ENCODE measurements at places on chromosomes 7 and 10.

DNA sequence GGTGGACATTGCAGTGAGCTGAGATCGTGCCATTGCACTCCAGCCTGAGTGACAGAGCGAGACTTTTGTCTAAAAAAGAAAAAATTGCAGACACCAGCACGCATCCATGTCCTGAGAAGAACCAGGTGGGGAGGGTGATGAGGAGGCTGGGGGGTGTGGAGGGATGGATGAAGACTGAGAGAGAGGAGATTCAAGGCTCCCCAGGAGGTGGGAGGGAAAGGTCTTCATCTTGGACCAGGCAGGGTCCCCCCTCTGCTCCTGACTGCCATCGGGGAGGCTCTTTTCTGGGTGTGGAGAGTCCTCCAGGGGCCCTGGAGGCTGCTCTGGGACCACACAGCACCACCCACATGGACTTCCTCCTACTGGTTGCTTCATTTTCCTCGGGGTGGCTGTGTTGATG is 1.5 kb downstream of the SCART1 start:
- DNase-seq = no peak

DNA sequence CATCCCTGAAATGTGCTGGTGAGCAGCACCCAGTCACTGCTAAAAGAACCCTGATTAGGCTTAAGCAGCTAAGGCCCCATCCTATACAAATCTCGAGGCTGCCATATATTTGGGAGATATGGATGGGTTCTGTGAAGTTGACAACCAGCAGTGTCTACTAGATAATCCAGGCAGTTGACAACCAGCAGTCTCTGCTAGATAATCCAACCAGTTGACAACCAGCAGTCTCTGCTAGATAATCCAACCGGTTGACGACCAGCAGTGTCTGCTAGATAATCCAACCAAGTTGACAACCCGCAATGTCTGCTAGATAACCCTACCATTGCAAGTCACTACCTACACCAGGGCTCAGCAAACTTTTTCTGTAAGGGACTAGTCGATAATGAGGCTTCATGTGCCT is 58.3 kb upstream of the KDM7A start:
- DNase-seq = no peak

- no peak for DNase-seq
These were observed 8.4 kb upstream of the TRDMT1 start for GRCh38 chr10:17209881-17210280.

GRCh38 chr7:52502281-52502680 is 533.2 kb upstream of the POM121L12 start:
- no peak for DNase-seq

DNA sequence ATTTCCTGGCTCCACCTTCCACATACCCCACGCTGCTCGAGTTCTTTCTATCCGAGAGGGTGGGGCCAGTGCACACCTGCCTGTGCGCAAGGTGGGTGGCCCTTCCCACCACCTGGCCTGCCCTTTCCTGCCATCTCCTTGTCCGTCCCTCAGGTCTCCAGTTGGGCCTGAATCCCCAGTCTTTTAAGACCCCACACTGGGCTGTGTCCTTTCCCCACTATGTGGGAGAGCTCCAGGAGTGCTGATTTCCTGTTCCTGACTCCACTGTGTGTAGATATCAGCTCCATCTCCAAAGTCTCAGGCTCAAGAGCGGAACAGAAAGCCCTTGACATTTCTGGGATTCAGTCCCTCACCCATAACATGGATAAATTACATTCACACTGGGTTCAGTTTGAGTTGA is 20.1 kb downstream of the LHPP start:
- DNase-seq = no peak

- no peak for DNase-seq
These were observed 6.8 kb downstream of the CYP26A1 start for GRCh38 chr10:93080350-93081046.

GRCh38 chr7:46432708-46433107 is 511.6 kb upstream of the IGFBP3 start:
- no peak for DNase-seq

DNA sequence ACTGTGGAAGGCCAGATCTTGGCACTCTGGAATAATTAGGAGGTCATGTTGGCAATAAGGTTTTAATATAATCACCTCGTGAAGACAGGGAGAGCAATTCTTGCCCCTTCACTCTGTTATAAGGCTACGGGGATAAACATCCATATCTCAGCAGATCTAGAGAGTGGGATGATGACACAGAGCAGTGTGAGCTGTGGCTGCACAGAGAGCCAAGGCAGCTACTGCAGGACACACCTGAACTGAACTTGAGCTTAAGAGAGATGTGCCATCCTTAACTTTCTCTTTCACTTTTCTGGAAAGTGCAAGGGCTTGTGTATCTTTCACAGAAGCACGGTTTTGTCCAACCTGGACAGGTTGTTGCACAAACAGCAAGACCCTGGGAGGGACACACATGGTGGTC is 174.7 kb downstream of the GATA3 start:
- no peak for DNase-seq

DNA sequence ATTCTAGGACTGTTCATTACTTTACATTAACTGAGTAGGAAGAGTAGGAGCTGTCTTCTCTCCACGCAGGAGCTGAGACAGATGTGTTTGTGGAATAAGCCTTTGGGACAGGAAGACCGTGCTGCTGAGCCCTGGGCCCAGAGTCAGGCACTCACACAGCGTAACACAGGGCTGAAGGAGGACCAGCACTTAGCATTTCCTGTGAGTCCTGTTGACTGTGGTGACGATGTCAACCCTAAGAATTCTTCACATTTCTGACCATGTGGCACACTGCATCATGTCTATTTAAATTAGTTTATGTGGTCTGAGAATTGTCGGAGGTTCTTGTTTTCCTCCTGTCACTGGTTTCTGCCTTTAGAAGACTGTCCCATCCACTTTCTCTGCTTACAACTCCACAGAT is 117.2 kb downstream of the PIP4K2A start:
- DNase-seq = no peak

DNA sequence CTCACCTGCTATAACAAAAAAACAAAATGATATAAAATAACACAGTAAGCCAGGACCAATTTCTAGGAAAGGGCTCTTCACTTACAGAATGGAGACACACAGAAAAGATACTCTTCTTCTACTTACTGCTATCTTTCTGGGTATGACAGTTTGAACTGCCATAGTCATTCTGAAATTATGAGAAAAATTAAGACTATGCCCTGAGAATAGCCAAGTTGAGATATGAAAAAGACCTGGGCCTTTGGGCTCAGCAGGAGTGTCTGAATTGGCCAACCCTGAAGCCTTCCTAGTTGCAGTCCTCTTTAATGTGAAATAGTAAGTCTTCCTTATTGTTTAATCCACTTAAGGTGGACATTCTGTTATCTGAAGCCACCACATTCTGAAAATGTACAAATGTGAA is 519.5 kb downstream of the GRID1 start:
- no peak for DNase-seq

GRCh38 chr7:94190599-94191061 is 186.5 kb upstream of the BET1 start:
- no peak for DNase-seq

DNA sequence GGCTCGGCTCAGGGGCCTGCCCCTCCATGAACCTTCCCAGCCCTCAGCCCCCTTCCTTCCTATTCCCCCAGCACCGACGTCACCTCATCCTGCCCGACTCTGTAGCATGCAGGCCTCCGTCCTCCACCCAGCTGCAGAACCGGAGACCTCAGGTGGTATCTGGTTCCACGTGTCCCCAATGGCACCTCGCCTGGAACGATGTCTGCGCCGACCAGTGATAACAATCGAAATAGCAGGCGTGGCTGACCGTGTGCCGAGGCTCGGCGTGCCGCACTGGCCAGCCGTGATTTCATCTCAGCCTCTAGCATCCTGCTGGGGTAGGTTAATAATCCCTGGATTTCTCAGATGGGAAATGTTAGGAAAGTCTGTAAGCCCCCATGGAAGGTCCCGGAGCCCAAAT is 171.7 kb downstream of the CUX1 start:
- no peak for DNase-seq

DNA sequence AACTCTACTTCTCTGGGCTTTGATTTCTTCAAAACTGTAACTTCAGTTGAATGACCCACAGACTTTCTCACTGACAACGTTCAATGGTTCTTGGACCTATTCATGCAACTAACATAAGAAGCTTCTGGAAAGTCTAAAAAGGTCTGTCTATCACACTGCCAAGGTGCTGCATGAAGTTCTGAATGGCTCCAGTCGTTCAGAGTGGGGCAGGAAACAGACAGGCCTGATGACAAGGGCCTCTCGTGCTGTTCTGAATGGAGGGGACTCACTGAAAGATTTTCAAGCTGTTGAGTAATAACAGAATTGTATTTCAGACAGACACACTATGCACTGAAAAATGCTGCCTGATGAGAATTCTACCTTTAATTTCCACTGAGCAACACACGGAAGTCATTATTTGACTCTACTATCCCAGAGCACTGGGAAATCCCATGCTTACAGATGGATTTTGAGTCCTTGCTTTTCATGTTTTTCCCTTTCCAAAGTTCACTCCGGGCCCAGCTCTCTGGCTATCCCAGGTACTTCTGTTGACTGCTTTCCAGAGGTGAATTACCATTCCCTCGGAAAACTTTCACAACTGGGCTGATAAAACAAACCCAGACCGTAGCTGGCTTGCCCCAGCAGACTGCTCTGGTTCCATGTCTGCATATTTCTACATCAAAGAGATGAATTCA is 204.9 kb upstream of the FRMD4A start:
- DNase-seq = no peak

GRCh38 chr10:104300736-104301292 is 31.8 kb downstream of the GSTO2 start:
- DNase-seq = no peak

GRCh38 chr7:75924889-75925288 is 9.9 kb downstream of the POR start:
- no peak for DNase-seq

DNA sequence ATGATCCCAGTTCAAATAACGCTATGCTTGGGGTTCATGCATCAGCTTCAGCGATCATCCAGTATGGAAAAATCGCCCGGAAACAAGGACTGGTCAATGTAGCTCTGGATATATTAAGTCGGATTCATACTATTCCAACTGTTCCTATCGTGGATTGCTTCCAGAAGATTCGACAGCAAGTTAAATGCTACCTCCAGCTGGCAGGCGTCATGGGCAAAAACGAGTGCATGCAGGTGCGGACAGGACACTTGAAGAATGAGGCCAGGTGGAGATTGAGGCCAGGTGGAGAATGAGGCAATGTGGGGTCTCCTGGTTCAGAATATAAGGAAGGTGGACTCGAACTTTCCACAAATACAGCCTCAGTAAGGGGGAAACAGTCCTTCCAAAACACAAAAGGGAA is 105.8 kb downstream of the TRRAP start:
- DNase-seq = no peak

DNA sequence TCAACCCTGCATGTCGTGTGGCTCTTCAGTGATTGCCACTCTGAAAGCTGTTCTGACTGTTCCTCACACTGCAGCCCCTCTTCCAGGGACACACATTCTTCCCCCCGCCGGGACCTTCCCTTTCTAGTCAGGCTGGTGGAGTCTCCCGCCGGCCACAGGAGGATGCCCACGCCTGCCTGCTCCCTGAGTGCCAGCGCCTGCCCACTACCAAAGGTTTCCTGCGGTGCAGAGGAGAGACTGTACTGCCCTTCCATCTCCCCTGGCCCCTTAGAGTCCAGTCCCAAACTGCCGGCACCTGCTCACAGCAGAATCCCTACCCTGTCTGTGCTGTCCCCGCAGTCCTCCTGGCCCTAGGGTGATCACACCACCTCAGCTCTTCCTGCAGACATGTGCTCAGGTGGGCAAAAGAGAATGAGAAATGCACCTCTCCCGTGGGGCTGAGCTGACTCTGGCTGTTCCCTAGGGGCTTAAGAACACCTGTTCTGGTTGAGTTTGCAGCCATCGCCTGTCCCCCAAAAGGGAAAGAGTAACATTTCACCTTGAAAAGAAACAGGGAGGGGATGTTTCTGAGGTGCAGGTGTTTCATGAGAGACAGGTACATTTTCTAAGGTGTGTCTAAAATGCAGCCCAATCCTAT is 1.4 kb downstream of the PODXL start:
- no peak for DNase-seq

Measured in GM12864 (cell line).